Hindlimb muscle (tissue), 1 donor: ENCODE measurements at places on chromosomes 4 and X. TPM values are rescaled to one million over a fixed set of nuclear protein-coding genes. Genes with fewer than 3 reads are reported as not detected.

- no peak for DNase-seq
Observed at GRCh38 chrX:133633162-133633561, 217.9 kb upstream of the GPC4 start.

DNA sequence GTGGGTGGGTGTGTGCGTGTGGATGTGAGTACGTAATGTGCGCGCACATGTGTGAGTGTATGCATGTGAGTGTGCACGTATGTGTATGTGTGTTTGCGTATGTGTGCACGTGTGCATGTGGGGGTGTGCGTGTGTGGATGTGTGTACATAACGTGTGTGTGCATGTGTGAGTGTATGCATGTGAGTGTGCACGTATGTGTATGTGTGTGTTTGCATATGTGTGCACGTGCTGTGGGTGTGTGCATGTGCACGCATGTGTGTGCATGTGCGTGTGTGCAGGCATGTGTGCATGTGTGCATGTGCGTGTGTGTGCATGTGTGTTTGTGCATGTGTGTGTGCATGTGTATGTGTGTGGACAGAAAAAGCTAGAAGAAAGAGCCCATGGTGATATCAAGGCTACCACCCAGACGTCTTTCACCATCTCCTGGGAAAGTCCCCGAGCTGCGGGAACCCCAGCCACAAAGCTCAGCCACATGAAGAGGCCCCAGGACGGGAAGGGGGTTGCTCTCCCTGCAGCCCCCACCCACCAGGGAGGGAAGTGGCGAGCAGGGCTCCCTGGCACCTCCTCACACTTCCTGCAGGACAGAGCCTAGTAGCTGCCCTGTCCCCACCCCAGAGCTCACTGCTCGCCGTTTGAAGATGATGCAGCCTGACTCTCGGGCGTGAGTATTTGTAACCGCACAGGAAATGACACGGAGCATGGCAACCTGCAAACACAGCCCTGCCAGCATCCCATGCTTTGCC, 108.3 kb downstream of the DCTD start:
- DNase-seq, result no peak

DNA sequence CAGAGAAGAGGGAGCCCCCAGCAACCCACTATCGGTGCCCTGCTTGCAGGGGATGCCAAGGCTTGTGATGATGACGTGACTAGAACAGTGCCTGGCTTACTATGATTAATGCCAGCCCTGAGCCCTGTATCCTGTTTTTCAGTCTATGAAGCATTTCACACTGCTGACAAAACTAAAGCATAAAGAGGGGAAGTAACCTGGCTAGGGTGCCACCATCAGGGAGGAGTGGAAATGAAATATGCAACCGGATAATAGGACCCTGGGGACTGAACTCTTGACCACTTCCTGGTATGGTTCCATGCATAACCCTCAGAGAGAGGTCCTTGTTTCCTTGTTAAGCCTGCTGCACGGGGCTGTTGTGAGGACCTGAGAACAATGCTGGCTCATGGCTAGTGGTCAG, 50.3 kb downstream of the MED28 start:
- DNase-seq, result no peak

- DNase-seq, result no peak
Observed at GRCh38 chr4:17492058-17492741, 19.7 kb downstream of the QDPR start.

- DNase-seq, result peak; percentile 84
Observed at GRCh38 chr4:121711263-121712000, 14.7 kb upstream of the ANXA5 start.

DNA sequence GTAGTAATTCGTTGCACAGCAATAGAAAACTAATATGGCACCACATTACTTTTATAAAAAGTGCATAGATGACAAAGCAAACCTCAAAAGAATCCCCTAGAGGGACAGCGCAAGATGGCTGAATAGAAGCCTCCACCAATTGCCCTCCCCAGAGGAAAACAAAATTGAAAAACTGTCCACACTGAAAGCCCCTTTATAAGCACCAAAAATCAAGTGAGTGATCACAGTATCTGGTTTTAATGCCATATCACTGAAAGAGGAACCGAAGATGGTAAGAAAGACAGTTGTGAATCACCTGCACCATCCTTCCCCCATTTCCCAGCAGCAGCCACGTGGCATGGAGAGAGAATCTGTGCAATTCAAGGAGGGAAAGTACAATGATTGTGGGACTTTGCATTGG, 522.2 kb downstream of the GLUD2 start:
- DNase-seq, result no peak

DNA sequence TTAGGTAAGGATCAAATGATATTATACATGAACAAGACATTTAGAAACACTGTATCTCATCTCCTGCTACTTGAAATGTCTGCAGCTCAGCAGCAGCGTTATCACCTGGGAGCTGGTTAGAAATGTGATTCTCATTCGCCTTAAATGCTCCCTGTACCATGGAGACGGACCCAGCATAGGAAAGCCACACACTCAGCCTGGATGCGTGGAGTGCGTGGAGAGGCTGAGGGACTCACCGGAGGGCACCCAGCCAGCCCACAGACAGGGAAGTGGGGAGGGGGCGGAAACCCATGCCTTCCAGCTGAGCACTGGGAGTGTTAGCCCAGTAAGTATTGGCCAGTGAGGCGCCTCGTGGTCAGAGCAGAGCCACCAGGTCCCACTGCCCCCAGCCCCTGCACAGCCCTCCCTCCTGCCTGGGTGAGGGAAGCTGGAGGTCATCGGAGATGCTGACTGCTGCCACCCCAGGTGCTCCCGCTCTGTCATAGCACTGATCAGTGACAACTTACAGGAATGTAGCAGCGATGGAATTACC, 15.2 kb downstream of the SUPT20HL1 start:
- no peak for DNase-seq

- peak; percentile 74 for DNase-seq
Observed at GRCh38 chr4:158422546-158422945, 99.1 kb upstream of the RXFP1 start.

- DNase-seq, result no peak
Observed at GRCh38 chr4:73446336-73446938, 10.4 kb downstream of the AFP start.

- no peak for DNase-seq
Observed at GRCh38 chrX:21656587-21657317, 1.4 kb downstream of the KLHL34 start.

DNA sequence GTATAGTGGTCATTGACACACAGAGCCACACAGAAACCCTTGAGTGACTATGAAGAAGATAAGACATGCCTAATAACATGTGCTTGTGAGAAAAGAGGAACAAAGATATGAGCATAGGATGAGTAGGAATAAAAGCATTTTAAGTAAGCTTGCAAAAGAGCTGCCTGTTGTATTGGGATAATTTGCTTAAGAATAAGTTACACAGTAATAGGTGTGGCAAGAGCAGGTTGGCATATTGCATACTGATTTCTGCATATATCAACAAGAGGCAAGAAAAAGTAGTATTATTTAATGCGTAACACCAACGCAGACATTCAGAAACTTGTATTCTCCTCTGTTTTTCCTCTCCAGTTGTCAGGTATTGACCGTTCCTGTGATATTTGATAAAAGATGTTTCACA, 111.5 kb upstream of the UGT8 start:
- no peak for DNase-seq

DNA sequence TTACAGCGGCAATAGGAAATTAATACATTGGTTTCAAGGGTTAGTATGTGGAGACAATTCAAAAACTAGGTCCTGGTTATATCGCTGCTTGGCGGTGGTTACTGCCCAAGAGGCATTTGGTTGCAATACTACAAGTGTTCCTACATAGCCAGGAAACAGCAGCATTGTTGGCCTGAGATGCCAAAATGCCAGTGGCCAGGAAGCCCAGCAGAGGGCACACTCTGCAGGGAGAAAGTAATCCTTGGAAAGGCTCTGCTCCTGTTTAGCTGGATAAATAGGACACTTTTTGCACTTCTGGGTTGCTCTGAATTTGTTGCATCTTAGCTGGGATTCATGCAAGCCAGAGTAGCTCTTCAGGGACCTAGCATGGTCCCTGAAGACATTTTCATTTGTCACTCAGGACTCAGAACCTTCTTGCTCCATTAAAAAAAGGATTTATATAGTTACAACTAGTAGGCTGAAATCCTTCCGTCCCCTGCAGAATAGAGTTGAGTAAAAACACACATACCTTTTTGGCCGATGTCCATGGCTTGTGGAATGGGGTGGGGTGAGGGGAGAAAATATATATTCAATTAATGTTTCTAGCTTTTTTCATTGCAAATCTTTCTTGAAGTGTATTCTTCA, 8.1 kb upstream of the GPR119 start:
- no peak for DNase-seq

- DNase-seq, result no peak
Observed at GRCh38 chr4:26807330-26807729, 53.3 kb upstream of the STIM2 start.

DNA sequence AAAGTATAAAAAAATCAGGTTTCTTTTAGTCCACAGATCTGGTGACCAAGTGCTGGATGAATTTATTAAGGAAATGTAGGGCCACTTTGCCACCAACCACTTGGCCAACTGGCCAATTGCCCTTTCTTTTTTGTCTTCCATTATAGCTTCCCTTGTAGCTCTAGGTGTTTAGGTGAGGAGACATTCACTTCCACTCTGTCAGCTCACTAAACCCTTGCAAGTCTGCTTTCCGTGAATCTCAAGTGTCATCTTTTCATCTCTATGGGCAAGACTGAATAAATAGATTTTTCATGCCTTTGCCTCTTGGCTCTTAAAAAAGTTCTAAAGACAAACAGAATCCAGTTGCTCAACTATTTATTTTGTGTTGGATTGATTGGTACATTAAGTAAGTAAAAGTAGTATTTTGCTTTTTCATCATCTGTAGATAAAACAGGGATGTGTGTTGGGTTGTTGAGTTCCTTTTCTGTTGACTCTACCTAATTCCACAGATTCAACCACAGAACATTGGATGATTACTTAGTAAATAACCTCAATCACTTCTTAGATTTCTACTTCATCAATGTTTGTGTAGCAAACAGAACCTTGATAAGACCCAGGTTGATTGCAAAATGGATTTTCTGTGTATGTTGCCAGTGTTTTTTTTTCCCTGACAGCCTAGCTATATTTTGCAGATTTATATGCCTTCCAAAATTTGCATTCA, 68.1 kb upstream of the GRXCR1 start:
- no peak for DNase-seq

GRCh38 chr4:27018910-27019309, 158.3 kb downstream of the STIM2 start:
- no peak for DNase-seq

- DNase-seq, result no peak
Observed at GRCh38 chrX:17848545-17849265, 12.4 kb downstream of the RAI2 start.

- no peak for DNase-seq
Observed at GRCh38 chrX:65750674-65751469, 83.4 kb downstream of the MSN start.

GRCh38 chr4:124810827-124811226, 98.3 kb upstream of the ANKRD50 start:
- DNase-seq, result no peak

Gene FBXW7
- 35.8 TPM for polyA plus RNA-seq

Gene RPA4
- polyA plus RNA-seq, result 0.13 TPM

Gene CENPE
- polyA plus RNA-seq, result 3.4 TPM

Gene SYP
- 1.0 TPM for polyA plus RNA-seq

Gene GABRB1
- polyA plus RNA-seq, result not detected

Gene SPP1
- polyA plus RNA-seq, result 196 TPM

Gene GPC3
- polyA plus RNA-seq, result 291 TPM

Gene RIBC1
- 1.1 TPM for polyA plus RNA-seq

Gene SEC31A
- 161 TPM for polyA plus RNA-seq

Gene AGTR2
- 29.8 TPM for polyA plus RNA-seq

Gene GYG2
- 3.0 TPM for polyA plus RNA-seq
